Globus pallidus (tissue), 1 donor: ENCODE measurements at places on chromosomes 5 and 9.

GRCh38 chr9:104247899-104248460, 153.9 kb downstream of the SMC2 start:
- no peak for DNase-seq

DNA sequence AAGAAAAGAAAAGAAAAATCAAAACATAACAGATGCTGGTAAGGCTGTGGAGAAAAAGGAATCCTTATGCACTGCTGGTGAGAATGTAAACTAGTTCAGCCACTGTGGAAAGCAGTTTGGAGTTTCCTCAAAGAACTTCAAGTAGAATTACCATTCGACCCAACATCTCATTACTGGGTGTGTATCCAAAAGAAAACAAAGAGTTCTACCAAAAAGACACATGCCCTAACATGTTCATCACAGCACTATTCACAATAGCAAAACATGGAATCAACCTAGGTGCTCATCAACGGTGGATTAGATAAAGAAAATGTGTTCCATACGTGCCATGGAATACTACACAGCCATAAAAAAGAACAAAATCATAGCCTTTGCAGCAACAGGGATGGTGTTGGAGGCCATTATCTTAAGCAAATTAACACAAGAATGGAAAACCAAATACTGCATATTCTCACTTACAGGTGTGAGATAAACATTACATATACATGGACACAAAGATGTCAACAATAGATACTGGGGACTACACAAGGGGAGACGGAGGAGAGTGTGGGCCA, 63.4 kb downstream of the PDE6A start:
- no peak for DNase-seq

- no peak for DNase-seq
Measured at GRCh38 chr5:56088967-56089829, 94.4 kb upstream of the IL6ST start.

DNA sequence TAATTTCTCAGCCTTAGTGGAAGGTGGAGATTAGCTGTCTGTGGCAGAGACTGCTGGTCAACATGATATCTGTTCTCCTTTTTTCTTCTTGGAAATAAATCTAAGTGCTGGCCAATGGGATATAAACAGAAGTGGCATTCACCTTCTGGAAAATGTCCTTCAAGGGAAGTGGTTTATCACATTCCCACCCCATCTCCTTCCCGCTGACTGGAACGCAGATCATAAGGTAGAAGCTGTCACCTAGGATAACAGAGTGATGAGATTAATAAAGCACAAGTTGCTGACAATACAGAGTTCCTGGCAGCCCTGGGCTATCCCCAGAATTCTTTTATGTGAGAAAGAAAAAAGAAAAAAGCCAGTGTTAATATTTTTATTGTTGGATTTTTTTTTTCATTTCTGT, 109.7 kb upstream of the OSMR start:
- DNase-seq: no peak

GRCh38 chr5:67964619-67965018, 250.9 kb upstream of the PIK3R1 start:
- no peak for DNase-seq

GRCh38 chr5:34715711-34716110, 59.6 kb downstream of the RAI14 start:
- no peak for DNase-seq

DNA sequence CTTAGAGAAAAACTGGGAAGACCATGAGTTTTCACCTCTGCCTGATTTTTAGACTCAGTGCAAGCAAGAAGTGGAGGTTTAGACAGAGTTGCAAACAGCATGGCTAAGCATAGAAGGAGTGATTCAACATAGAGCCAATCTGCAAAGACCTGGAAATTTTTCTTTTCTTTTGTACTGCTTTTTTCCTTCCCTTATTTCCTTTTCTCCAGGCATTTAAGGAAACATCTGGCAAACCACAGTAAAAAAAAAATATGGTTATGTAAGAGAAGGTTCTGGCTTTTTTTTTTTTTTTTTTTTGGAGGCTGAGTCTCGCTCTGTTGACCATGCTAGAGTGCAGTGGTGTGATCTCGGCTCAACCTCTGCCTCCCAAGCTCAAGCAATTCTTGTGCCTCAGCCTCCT, 16.6 kb upstream of the DCAF12 start:
- no peak for DNase-seq

- DNase-seq: no peak
Measured at GRCh38 chr5:135076051-135076491, 42.0 kb upstream of the PITX1 start.
